ENCODE measurements at places on chromosomes 7 and 10. TPM values are rescaled to one million over a fixed set of nuclear protein-coding genes. Genes with fewer than 3 reads are reported as not detected.
A peak's percentile ranks its signal among the peaks of the same experiment; 100 is the strongest.

GRCh38 chr7:139647085-139647484, 123.6 kb downstream of the CLEC2L start:
- H3K36me3 ChIP-seq: no peaks in the 10 kb centered on the region
- no peaks in the 10 kb centered on the region for H3K27me3 ChIP-seq
- H3K27ac ChIP-seq: peak overlapping the region; percentile 30
- no peak overlapping the region for H3K4me3 ChIP-seq
- H3K4me1 ChIP-seq: peaks cover 31% of the 10 kb centered on the region

GRCh38 chr7:1994931-1995330, 237.8 kb downstream of the MAD1L1 start:
- DNase-seq: no peak
- peaks cover 10% of the 10 kb centered on the region for H3K4me1 ChIP-seq
- H3K27me3 ChIP-seq: no peaks in the 10 kb centered on the region
- H3K36me3 ChIP-seq: no peaks in the 10 kb centered on the region
- H3K4me3 ChIP-seq: no peak overlapping the region
- H3K27ac ChIP-seq: no peak overlapping the region

Gene SPDYE8
- total RNA-seq: not detected

DNA sequence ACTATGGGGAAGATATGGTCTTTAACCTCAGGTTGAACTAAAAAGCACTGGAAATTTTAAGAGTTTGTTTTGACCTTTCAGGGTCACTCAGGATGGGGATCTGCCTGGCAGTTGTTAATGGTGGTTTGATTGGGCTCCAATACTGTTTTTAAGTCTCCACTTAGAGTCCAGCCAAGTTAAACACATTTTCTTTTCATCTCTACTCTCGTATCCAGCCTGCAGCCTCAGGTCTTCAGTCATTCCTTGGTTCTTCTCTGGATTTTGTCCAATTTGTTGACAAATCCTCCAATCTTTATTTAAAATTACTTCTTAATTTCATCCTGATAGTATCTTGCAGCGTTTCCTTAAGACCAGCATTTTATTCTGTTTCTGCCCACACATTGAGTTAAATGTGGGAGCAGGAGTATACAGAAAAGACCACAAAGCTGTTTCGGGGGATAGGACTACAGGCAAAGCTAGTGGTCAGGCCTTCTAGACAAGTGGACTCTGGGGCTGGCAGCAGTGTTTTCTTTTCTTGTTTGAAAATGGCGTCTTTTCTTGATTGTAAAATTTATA, 133.2 kb upstream of the INHBA start:
- no peak for DNase-seq
- no peak overlapping the region for H3K27ac ChIP-seq
- no peaks in the 10 kb centered on the region for H3K36me3 ChIP-seq
- no peaks in the 10 kb centered on the region for H3K27me3 ChIP-seq

Gene VPS37D
- total RNA-seq: 4.5 TPM

DNA sequence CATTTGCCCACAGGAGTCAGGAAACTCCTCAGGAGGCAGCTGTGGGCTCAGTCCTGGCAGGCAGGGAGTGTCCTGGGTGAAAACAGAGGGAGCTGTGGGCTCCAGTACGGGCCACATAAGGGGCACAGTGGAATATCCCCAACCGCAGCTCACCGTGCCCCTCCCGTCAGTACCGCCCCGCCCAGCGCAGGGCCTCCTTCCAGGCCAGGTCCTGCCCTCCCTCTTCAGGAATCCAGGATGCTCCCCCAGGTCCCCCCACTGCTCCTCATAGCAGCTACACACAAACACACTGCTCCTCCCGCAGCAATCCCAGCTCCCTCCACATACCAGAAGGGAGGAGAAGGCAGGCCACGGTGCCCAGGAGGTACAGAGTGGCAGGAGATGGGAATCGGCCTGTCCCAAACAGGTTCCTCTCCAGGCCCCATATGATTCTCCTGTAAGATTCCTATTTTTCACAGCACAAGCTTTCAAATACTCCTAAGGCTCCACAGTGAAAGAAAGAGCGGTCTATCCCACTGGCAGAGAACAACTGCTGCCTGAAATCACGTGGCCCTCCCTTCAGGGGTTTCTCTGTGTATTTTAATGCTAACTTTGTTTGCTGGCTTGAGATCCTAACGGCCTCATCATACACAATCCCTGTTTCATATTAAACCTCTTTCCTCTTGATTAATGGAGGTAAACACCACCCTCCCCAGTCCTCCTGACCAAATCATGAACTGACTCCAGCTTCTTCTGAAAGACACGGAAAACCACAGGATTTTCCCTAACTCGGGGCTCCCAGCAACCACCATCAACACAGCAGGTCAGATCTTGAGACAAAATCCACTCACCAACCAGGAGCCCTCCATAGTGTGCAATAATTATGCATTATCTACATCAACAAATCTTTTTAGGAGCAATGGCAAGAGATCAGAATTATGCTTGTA, 178.7 kb downstream of the TNS3 start:
- no peak overlapping the region for H3K4me3 ChIP-seq
- H3K36me3 ChIP-seq: no peaks in the 10 kb centered on the region
- no peaks in the 10 kb centered on the region for H3K27me3 ChIP-seq
- peaks cover 19% of the 10 kb centered on the region for H3K4me1 ChIP-seq
- DNase-seq: no peak

DNA sequence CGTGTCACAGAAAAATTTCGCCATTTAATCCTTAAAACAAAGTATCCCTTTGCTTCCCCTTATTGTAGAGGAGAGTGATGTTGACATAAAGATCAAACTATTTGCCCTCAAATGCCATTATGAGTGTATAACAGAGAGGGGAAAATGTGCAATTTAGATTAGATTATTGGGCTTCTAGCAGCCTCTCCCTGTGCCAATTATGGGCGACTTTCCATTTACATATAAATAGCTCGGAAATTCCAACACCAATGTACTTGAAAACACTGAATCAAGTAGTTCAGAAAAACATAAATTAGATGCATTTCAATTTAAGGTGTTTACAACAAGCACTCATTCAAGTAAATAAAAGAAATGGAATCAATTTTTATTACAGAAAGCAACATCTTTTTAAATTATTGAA, 64.6 kb upstream of the LRRN3 start:
- no peak overlapping the region for H3K27ac ChIP-seq
- H3K4me1 ChIP-seq: peaks cover 11% of the 10 kb centered on the region
- no peak overlapping the region for H3K4me3 ChIP-seq
- no peaks in the 10 kb centered on the region for H3K27me3 ChIP-seq

DNA sequence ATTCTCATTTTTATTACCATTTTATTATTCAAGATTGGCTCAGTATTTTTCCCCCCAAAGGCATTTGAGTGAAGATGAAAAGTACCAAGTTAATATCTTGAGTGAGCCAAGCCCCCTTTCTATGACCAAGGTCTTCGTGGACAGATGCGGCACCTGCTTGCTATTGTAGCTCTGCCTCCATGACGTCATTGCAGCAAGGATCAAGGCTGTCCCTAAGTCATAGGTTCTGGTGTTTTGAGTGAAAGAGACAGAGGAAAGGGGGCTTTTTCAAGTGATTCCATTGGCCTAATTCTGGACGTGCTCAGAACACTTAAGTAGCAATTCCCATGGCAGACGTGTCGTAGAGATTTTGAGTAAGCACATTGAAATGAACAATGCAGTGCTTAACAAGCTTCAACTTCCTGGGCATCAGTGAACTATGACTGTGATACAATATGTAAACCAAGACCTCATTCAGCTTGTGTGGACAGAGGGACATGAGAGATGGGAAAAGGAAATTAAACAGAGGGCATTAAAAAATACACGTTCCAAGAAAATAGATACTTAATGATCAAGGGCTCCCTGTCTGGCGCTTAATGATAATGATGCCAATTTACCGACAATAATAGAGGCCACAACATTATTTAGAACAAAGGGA, 248.7 kb upstream of the NPVF start:
- H3K27me3 ChIP-seq: no peaks in the 10 kb centered on the region
- no peaks in the 10 kb centered on the region for H3K4me1 ChIP-seq
- H3K4me3 ChIP-seq: no peak overlapping the region
- H3K27ac ChIP-seq: no peak overlapping the region

GRCh38 chr7:102859084-102859798, 53.6 kb upstream of the LRRC17 start:
- H3K4me1 ChIP-seq: no peaks in the 10 kb centered on the region
- no peaks in the 10 kb centered on the region for H3K36me3 ChIP-seq
- no peak overlapping the region for H3K27ac ChIP-seq
- no peak for DNase-seq
- no peaks in the 10 kb centered on the region for H3K27me3 ChIP-seq
- H3K4me3 ChIP-seq: no peak overlapping the region

DNA sequence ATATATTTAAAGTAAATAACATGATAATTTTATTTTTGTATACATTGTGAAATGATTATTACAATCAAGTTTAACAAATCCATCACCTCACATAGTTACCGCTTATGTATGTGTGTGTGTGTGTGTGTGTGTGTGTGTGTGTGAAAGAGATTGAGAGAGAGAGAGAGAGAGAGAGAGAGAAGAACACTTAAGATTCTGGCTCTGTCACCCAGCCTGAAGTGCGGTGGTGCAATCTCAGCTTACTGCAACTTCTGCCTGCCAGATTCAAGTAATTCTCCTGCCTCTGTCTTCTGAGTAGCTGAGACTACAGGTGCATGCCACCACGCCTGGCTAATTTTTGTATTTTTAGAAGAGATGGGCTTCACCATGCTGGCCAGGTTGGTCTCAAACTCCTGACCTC, 17.8 kb downstream of the LYZL1 start:
- no peaks in the 10 kb centered on the region for H3K27me3 ChIP-seq
- H3K27ac ChIP-seq: no peak overlapping the region
- no peak for DNase-seq
- no peak overlapping the region for H3K4me3 ChIP-seq
- no peaks in the 10 kb centered on the region for H3K36me3 ChIP-seq

Gene HOXA7
- total RNA-seq: 21.3 TPM

GRCh38 chr7:20578257-20578771, 37.2 kb upstream of the ABCB5 start:
- no peak for DNase-seq
- H3K27me3 ChIP-seq: no peaks in the 10 kb centered on the region
- peaks cover 6% of the 10 kb centered on the region for H3K4me1 ChIP-seq
- no peak overlapping the region for H3K4me3 ChIP-seq

Gene LRRC61
- total RNA-seq: 83.0 TPM

GRCh38 chr10:31207636-31208035, 111.4 kb upstream of the ZEB1 start:
- no peaks in the 10 kb centered on the region for H3K36me3 ChIP-seq
- H3K27me3 ChIP-seq: no peaks in the 10 kb centered on the region
- H3K4me1 ChIP-seq: no peaks in the 10 kb centered on the region
- H3K27ac ChIP-seq: no peak overlapping the region

Gene FAM25G
- not detected for total RNA-seq

Gene ARMS2
- not detected for total RNA-seq

DNA sequence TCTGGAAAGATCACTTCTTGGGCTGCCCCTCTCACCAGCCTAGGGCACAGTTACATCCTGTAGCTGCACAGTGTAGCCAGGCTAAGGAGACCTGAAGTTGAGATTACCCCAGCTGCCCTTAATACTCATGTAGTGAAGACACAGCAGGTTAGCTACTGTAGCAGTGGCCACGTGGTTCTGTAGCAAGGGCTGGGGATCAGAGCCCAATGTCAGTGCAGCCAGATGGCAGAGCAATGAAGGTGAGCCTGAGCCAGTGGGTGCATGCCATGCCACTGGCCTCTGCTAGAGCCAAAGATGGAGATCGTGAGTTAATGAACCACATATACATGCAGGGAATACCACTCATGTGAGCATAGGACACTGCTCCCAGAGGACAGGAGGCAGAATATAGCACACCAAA, 15.5 kb downstream of the AMPH start:
- no peak overlapping the region for H3K27ac ChIP-seq
- H3K27me3 ChIP-seq: no peaks in the 10 kb centered on the region
- no peaks in the 10 kb centered on the region for H3K36me3 ChIP-seq
- no peak overlapping the region for H3K4me3 ChIP-seq
- DNase-seq: no peak

- H3K27ac ChIP-seq: no peak overlapping the region
- no peak for DNase-seq
- H3K4me3 ChIP-seq: no peak overlapping the region
- no peaks in the 10 kb centered on the region for H3K27me3 ChIP-seq
- no peaks in the 10 kb centered on the region for H3K36me3 ChIP-seq
- H3K4me1 ChIP-seq: no peaks in the 10 kb centered on the region
These were observed 148.1 kb upstream of the CELF2 start for GRCh38 chr10:10869592-10869991.

GRCh38 chr7:18667466-18667865, 171.9 kb downstream of the HDAC9 start:
- H3K36me3 ChIP-seq: no peaks in the 10 kb centered on the region
- H3K27me3 ChIP-seq: no peaks in the 10 kb centered on the region
- no peaks in the 10 kb centered on the region for H3K4me1 ChIP-seq
- no peak overlapping the region for H3K4me3 ChIP-seq
- H3K27ac ChIP-seq: no peak overlapping the region

GRCh38 chr10:88045096-88045495, 181.7 kb downstream of the PTEN start:
- no peaks in the 10 kb centered on the region for H3K36me3 ChIP-seq
- DNase-seq: no peak
- H3K4me1 ChIP-seq: no peaks in the 10 kb centered on the region

Gene MRLN
- total RNA-seq: not detected

- no peaks in the 10 kb centered on the region for H3K4me1 ChIP-seq
- no peaks in the 10 kb centered on the region for H3K27me3 ChIP-seq
- no peaks in the 10 kb centered on the region for H3K36me3 ChIP-seq
- DNase-seq: no peak
These were observed 52.1 kb downstream of the SH2D4B start for GRCh38 chr10:80589726-80590373.

- H3K27ac ChIP-seq: no peak overlapping the region
- H3K36me3 ChIP-seq: no peaks in the 10 kb centered on the region
- no peak overlapping the region for H3K4me3 ChIP-seq
- H3K27me3 ChIP-seq: peaks cover 8% of the 10 kb centered on the region
- H3K4me1 ChIP-seq: no peaks in the 10 kb centered on the region
- DNase-seq: no peak
These were observed 98.7 kb downstream of the CALCR start for GRCh38 chr7:93475811-93476210.

DNA sequence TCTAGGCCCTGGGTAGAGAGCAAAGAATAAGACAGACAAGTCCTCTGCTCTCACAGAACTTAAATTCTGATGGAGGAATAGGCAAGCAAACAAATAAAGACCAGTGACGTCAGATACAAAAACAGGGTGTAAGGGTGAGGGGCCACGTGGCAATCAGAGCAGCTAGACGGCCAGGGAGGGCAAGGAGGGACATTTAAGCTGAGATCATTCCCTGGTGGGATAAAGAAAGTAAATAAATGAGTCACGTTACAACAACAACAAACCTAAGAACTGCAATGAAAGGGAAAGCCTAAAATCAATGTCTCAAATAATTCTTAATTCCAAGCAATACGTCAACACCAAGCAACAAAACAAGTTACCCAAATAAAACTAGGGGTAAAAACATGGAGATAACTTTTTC, 21.8 kb downstream of the STN1 start:
- H3K27me3 ChIP-seq: no peaks in the 10 kb centered on the region
- H3K36me3 ChIP-seq: no peaks in the 10 kb centered on the region
- DNase-seq: no peak
- H3K4me3 ChIP-seq: no peak overlapping the region

Gene SAP25
- total RNA-seq: 0.81 TPM

Measured in adrenal gland (tissue), 19 donors.